ENCODE measurements at places on chromosomes 5 and 9.
A peak's percentile ranks its signal among the peaks of the same experiment; 100 is the strongest.

GRCh38 chr9:117596678-117597077, 107.5 kb upstream of the TLR4 start:
- DNase-seq = no peak

- no peak for DNase-seq
Observed at GRCh38 chr5:174303437-174304045, 258.0 kb downstream of the NSG2 start.

GRCh38 chr9:79663300-79663699, 91.5 kb downstream of the TLE4 start:
- DNase-seq = no peak

DNA sequence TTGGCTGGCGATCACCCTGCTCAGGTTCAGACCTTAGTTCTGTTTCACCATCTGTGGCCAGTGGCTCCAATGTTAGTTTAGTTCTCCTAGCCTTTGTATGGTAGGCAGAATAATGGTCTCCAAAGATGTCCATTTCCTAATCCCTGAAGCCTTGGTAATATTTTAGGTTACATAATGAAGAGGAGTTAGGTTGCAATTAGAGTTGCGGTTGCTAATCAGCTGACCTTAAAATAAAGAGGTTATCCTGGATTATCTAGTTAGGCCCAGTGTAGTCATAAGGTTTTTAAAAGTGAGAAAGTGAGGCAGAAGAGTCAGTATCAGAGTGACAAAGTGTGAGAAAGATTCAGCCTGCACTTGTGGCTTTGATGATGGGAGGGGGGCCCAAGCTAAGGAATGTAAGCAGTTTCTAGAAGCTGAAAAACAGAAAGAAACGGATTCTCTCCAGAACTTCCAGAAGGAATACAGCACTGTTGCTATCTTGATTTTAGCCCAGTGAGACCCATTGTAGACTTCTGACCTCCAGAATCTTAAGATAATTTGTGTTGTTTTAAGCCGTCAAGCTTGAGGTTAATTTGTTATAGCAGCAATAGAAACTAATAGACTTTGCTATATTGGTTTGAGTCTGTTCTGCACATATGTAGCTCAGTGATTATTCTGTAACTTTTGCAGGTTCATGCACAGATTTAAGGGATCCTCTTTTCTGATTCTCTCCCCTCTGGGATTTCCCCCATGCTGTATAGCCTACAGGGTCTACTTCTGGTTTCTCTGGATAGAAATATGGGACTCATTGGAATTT, 21.6 kb downstream of the LNPEP start:
- DNase-seq = peak; percentile 41

GRCh38 chr9:111730937-111731567, 63.7 kb downstream of the SHOC1 start:
- DNase-seq = no peak

DNA sequence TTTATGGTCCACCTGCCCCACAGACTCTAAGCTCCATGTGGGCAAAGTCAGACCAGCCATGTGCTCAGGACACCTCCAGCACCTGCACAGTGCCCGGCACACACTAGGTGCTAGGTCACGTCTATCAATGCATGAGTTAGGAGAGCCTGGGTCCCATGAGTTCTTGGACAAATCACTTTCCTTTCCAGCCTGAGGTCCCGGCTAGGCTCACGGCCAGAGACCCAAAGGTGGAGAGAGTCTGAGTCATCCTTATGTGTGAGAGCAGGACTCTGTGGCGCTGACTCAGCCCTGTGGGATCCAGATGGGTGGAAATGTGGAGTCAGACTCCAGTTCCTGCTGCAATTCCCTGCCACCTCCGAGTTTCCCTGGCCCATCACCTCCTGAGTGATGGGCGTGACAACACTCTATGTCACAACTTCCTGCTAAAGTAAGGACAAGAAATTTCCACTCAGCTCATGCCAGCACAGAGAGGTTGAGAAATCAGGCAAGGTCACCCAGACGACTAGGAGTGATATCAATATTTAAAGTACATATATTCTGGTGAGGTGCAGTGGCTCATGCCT, 2.5 kb upstream of the ST6GALNAC4 start:
- no peak for DNase-seq

- no peak for DNase-seq
Observed at GRCh38 chr5:33968211-33969005, 16.1 kb downstream of the SLC45A2 start.

Measured in stimulated activated CD4-positive, alpha-beta T cell treated with anti-CD3 and anti-CD28 coated beads, Interleukin-2, amount 100 ng/mL, for 24 hours (primary cell).